ENCODE measurements at places on chromosomes 1 and 21.
A peak's percentile ranks its signal among the peaks of the same experiment; 100 is the strongest.

DNA sequence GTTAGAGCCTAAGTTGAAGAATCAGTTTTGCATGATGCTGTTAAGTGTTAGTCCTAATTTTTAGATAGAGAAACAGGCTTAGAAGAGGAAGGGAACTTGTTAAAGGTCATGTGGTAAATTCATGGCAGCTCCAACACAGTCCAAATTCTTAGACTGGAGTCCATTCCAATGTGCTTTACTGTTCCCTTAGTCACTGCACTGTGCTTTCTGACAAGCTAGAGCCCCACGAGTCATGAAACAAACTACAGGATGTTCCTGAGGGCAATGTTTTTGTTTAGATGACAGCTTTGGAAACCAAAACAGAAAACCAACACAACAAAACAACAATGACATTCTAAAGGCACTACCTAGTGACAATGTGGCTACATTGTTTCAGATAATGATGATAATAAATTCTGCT lies 23.1 kb upstream of the RGS4 start:
- no peaks in the 10 kb centered on the region for H3K36me3 ChIP-seq
- no peak overlapping the region for H3K27ac ChIP-seq
- no peak for DNase-seq
- H3K4me1 ChIP-seq: no peaks in the 10 kb centered on the region
- H3K4me3 ChIP-seq: no peak overlapping the region

- no peak for DNase-seq
- H3K27me3 ChIP-seq: peaks cover 18% of the 10 kb centered on the region
- H3K4me1 ChIP-seq: peaks cover 2% of the 10 kb centered on the region
- H3K36me3 ChIP-seq: no peaks in the 10 kb centered on the region
Observed at GRCh38 chr21:45380566-45380965, 24.4 kb upstream of the COL18A1 start.

DNA sequence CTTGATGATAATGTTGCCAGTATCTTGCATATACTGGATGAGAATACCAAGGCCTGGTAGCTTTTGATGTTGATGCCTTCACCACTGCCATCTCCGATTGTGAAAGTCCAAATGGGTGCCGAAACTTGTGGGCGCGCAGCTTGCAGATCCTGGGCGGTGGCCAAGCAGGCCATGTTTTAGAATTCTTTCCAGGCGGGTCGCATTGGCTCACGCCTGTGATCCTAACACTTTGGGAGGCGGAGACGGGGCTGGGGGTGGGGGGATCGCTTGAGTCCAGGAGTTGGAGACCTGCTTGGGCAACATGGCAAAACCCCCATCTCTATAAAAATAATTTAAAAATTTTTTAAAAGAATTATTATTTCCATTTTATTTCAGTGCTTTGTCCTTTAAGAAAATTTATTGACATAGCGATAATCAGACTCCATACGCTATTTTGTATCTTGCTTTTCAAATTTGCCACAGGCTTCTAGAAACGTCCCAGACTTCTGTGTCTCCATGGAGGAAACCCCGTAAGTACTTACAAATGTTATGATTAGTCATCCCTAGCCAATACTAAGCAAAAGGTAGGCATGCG lies 592 bp upstream of the ZNF326 start:
- peak overlapping the region; percentile 97 for H3K27ac ChIP-seq
- H3K36me3 ChIP-seq: no peaks in the 10 kb centered on the region
- DNase-seq: no peak
- H3K4me1 ChIP-seq: peaks cover 12% of the 10 kb centered on the region

GRCh38 chr21:33071770-33072306 lies 1.9 kb downstream of the OLIG1 start:
- peaks cover 2% of the 10 kb centered on the region for H3K36me3 ChIP-seq
- DNase-seq: no peak
- peaks cover 7% of the 10 kb centered on the region for H3K4me1 ChIP-seq
- no peak overlapping the region for H3K27ac ChIP-seq
- peak overlapping the region; percentile 52 for H3K4me3 ChIP-seq

DNA sequence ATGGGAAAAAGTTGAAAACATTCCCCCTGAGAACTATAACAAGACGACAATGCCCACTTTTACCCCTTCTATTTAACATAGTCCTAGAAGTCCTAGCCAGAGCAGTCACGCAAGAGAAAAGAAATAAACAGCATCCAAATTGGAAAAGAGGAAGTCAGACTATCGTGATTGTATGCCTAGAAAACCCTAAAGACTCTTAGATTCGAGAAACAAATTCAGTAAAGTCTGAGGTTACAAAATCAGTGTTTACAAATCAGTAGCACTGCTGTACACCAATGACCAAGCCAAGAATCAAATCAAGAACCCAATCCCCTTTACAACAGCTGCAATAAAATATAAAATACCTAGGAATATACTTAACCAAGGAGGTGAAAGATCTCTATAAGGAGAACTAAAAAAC lies 72.4 kb downstream of the POU2F1 start:
- H3K27ac ChIP-seq: peak overlapping the region; percentile 7
- H3K4me1 ChIP-seq: peaks cover 36% of the 10 kb centered on the region
- H3K4me3 ChIP-seq: no peak overlapping the region
- no peaks in the 10 kb centered on the region for H3K27me3 ChIP-seq
- DNase-seq: no peak
- H3K36me3 ChIP-seq: peaks cover 13% of the 10 kb centered on the region

DNA sequence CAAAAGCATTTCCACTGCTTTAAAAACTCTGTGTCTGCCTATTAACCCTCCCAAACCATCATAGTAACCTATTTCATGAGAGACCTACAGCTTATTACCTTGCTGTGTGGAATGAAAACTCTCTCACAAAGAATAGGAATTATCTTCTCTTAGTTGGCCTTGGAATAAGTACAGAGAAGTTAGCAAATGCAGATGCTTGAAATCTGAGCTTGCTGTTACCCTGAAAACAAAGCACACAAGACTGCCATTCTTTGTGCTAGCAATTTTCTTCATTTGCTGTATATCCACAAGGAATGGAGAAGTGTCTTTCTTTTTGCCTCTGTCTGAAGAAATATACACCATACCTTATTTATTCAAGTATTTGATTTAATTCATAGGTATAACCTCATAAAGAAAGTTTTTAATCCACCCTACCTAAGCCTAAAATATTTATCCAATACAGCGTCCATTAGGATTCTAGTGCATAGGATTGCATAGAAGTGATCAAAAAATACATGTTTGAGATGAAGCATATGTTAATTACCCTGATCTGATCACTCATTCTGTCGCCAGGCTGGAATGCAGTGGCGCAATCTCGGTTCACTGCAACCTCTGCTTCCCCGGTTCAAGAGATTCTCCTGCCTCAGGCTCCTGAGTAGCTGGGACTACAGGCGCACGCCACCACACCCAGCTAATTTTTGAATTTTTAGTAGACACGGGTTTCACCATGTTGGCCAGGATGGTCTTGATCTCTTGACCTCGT lies 451.1 kb downstream of the LTN1 start:
- no peak overlapping the region for H3K27ac ChIP-seq
- no peak overlapping the region for H3K4me3 ChIP-seq
- no peaks in the 10 kb centered on the region for H3K4me1 ChIP-seq
- no peaks in the 10 kb centered on the region for H3K27me3 ChIP-seq

- no peak for DNase-seq
- no peak overlapping the region for H3K27ac ChIP-seq
- H3K27me3 ChIP-seq: no peaks in the 10 kb centered on the region
- H3K4me3 ChIP-seq: no peak overlapping the region
Observed at GRCh38 chr21:16455526-16455925, 725.7 kb downstream of the USP25 start.

GRCh38 chr1:94522304-94522703 lies 19.3 kb downstream of the F3 start:
- H3K4me1 ChIP-seq: no peaks in the 10 kb centered on the region
- peaks cover 7% of the 10 kb centered on the region for H3K36me3 ChIP-seq
- DNase-seq: no peak
- H3K4me3 ChIP-seq: no peak overlapping the region
- H3K27me3 ChIP-seq: no peaks in the 10 kb centered on the region
